NCI-H1694 (cell line): ENCODE measurements at places on chromosomes 3 and 15.

DNA sequence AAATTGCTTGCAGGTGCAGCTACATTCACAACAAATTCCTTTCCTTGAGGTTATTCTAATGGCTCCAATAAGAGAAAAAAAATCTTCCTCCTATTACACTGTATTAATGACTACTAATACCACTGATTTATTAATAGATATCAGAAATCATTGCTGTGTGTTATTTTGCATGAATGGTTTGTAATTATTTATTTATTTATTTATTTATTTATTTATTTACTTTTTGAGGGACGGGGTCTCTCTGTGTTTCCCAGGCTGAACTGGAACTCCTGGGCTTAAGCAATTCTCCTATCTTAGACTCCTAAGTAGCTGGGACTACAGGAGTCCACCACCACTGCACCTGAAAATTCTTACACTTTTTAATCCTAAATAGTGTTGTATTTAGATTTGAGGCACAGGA lies 390.4 kb downstream of the SI start:
- no peak for DNase-seq

DNA sequence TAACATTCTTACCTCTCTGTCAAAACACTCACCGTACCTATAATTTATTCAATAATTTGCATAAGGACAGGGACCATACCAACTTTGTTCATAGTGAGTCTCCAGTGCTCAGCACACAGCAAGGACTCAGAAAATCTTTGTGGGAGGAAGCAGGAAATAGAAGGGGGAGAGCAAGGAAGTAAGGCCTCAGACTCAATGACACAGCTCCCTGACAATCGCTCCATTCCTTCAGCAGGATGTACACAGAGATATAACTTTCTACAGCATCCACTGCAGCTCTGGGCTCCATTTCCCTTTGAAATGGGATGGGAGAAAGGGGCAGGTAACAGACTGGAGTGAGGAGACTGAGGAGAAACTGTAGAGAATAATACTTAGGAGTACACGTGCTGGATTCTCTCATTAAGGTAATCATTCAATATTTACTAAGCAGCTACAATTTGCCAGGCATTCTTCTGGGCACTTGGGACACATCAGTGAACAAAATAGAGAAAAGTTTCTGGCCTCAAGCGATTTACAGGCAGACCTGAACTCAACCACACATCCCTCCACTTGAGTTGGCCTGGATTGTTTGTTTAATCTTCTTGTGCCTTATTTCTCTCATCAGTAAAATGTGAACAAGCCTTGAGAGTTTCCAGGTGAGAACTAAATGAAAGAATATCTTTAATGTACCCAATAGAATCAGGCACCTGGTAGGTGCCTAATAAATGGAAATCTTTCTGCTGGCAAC lies 330.3 kb upstream of the THBS1 start:
- DNase-seq, result no peak

DNA sequence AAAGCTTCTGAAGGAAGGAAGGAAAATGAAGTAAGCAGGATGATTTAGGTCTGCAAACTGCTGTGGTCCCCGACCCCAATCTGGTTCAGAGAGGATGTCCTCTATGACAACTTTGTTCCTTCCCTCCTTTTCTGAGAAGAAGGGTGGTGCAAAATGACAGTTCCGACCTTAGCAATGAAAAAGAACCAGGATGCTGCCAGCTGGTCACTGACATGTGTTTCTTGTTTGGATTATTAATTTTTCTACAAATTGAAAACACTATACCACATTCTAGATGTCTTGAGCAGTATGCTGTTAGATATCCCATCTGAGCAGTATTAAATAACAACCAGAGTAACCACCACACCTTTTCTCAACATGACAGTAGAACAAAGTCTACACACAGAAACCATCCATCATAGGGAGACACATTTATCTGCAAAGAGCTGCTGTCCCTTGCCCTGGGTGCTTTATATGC lies 27.5 kb downstream of the CDCP1 start:
- no peak for DNase-seq

- DNase-seq, result no peak
These were observed 86.1 kb downstream of the PLCH1 start for GRCh38 chr3:155658671-155659261.

- no peak for DNase-seq
These were observed 42.7 kb upstream of the BLM start for GRCh38 chr15:90674476-90674875.

DNA sequence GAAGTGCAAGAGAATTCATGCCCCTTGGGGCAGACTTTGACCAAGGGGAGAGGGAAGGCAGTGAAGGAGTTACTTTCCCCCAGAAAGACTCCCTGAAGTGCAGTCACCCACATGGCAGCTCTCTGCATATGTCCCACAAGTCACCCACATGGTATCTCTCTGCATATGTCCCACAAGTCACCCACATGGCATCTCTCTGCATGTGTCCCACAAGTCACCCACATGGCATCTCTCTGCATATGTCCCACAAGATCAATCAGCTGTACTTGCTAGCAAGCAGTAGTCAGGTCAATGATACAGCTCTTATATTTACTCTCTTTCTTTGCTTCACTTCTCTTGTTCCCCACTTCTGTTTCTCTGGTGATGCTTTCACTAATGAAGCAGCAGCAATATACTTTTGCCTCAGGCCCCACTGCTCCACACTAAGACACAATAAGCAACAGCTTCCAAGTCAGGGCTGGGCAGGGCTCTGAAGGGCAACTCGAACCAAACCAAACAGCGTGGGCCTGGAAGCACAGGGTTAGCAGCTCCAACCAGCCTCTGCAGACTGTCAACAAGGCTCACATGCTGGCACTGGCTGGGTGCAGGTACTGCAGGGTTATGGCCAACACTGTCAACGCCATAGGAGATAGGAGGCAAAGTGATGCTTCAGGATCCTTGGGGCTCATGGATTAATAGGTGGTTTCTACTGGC lies 46.7 kb downstream of the THBS1 start:
- DNase-seq, result no peak

- DNase-seq, result no peak
These were observed 17.5 kb downstream of the PLA2G4F start for GRCh38 chr15:42138968-42139386.

DNA sequence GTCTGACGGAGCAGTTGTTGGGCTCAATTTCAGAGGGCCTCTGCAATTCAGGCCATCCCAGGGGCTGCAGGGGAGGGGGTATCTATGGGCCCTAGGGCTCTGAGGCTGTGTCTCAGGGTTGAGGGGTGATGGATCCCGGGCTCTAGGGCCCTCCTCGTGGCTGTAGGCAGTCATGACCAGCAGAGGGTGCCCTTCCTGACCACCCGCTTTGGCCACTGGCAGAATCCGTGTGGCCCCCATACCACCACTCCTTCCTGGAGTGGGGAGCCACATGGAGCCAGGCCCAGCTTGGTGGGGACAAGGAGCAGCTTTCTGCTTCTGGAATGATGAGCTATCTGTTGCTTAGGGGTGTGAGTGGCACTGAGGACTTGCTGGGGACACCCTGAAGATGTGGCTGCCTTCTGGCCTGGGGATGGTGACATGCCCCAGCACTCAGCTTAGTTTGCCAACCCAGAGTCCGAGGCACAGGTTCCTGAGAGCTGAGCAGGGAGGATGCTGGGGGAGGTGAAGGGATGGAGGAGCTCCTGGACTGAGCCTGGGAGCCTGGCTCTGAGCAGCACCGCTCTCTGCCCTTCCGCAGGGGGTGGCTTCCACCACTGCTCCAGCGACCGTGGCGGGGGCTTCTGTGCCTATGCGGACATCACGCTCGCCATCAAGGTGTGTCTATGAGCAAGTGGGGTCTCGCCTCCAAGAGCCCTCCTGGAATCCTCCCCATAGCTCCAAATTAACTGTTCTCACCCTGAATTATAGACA lies 20.2 kb downstream of the HDAC11 start:
- no peak for DNase-seq

GRCh38 chr3:72186400-72186855 lies 401.5 kb upstream of the PROK2 start:
- DNase-seq, result no peak

GRCh38 chr3:59245859-59246501 lies 196.2 kb upstream of the CFAP20DC start:
- no peak for DNase-seq

GRCh38 chr15:73712107-73712506 lies 27.9 kb downstream of the CD276 start:
- no peak for DNase-seq

GRCh38 chr3:94349310-94349878 lies 286.5 kb downstream of the NSUN3 start:
- DNase-seq, result no peak

DNA sequence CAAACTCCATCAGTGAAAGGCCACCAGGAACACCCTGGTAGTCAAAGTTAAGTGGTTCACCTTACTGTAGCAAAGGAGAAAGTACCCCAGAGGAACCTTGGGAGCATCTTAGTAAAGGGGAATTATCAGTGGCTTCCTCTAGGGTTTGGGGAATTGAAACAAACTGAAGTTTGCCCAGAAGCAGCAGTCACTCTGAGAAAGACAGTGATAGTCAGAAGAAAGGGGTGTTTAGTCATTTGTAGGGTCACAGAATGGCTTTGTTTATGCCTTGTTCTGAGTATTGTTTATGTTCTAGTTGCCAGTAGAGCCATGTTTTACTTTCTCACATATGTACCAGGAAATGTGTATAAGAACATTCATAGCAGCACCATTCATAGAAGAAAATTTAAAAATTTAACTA lies 93.8 kb downstream of the FHIT start:
- no peak for DNase-seq

GRCh38 chr3:124981472-124981871 lies 46.9 kb upstream of the MUC13 start:
- DNase-seq, result no peak

DNA sequence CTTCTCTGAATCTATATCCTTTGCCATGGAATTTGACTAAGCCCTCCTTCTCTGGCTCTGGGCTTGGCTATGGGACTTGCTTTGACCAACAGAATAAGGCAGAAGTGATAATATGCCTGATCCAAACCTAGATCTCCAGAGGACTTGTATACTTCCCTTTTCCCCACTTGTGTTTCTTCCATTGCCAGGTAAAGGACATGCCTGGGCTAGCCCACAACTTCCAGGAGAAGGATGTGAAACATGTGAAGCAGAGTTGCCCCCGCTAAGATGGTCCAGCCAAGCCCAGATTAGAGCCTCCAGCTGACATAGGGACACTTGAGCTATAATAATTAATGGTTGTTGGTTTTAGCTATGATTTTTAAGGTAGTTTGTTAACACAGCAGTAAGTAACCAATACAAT lies 55.1 kb downstream of the FOXB1 start:
- no peak for DNase-seq

DNA sequence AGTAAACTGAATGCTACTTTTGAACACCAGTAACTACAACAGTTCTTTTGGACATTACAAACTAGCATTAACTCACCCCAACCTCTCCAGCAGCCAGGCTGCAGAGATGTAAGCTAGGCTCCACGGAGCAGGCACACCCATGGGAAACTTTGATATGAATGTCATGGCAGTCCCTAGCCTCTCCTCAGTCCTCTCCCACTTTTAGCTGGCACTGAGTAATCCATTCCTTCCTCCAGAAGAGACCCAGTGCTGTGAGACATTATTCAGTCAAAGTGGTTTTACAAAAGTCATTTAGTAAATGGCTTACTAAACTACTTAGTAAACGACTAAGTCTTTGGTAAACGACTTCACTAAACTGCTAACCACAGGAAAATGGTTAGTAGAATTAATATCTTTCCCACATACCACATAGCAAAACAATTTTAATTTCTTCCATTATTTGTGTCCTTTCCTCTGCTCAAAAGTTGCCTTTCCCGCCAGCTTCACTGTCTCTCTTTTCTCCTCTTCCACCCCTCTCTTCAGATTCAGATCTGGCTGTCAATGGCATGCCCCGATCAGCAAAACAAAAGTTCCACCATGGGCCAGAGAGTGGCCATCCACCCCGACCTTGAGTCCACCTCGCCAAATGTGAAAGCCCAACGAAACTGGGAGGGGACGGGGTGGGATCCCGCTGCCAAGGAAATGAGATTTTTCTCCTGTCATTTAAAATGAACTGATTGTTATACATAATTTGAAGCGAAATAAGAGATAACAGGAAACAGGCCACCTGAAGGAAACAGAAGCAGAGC lies 67.5 kb upstream of the TJP1 start:
- no peak for DNase-seq

- no peak for DNase-seq
These were observed 1058.7 kb downstream of the FHIT start for GRCh38 chr3:60192297-60193114.

- no peak for DNase-seq
These were observed 71.4 kb downstream of the ARNT2 start for GRCh38 chr15:80475572-80475971.

DNA sequence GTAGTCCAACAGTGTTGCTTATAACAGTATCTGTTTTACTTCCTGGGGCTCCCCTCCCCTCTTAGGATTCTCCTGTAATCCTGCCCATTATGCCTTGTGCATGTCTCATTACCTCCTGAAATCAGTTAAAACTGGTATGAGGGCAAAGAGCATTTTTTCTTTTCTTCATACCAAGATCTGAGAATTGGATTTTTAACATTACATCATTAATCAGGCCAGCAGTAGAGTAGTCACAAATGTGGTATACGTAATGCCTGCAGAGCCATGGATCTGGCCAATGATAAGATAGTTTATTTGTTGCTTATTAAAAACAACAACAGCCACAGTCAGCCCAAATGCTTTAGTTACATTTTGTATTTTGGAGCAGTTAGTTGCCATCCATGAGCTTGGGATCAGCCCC lies 23.2 kb downstream of the ARID3B start:
- no peak for DNase-seq

DNA sequence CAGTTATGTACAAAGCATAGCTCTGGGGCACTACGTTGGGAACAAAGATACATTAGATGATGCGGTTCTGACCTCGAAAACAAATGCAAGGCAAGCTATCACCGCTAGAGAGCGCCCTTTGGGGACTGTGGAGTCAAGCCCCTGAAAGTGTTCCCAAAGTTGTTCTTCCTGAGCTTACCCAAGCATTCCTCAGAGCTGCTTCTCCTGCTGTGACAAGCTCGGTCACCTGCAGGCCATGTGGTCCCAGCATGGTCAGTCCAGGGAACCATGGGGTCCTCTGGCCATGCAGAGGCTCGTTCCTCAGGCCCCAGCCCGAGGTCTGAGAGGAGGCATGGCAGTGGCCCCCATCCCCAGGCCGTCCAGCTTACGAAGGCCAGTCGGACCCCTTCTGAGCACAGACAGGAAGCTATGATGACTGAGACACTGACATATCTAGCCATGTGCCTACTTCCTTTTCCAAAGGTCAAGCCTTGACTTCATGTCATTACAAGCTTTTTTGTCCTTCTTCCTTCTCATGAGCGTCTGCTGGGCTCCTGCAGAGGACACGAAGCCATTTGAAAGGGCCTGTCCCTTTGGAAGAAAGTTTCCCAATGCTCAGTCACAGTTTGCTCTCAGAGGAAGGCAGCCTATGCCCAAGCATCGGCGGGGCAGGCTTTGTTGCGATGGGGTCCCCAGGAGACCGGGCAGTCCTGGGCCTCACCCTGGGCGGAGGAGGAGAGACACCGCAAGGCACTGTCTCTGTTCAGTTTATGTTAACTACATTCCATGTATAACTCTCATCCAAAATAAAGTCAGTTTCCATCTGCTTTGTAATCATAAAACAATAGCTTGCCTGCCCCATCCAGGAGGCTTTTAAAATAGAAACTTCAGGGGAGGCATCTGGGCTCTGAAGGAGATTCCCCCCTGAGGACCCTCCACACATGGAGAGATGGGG lies 79.3 kb downstream of the ATP10A start:
- DNase-seq, result no peak

- DNase-seq, result no peak
These were observed 66.8 kb upstream of the UNC13C start for GRCh38 chr15:53911431-53911830.

GRCh38 chr15:98257290-98257689 lies 296.8 kb downstream of the ARRDC4 start:
- no peak for DNase-seq

- DNase-seq, result no peak
These were observed 89.5 kb downstream of the SUCNR1 start for GRCh38 chr3:151962912-151963311.
